Activated CD4-positive, alpha-beta T cell treated with anti-CD3 and anti-CD28 coated beads, Interleukin-2, amount 10 ng/mL, durations not matched to agents 7 days and 5 days (primary cell): ENCODE measurements at places on chromosomes 7 and 10. TPM values are rescaled to one million over a fixed set of nuclear protein-coding genes. Genes with fewer than 3 reads are reported as not detected.

GRCh38 chr10:107686095-107686494, 521.6 kb upstream of the SORCS1 start:
- H3K27ac ChIP-seq = no peak overlapping the region
- H3K27me3 ChIP-seq = no peaks in the 10 kb centered on the region
- no peaks in the 10 kb centered on the region for H3K36me3 ChIP-seq
- H3K4me1 ChIP-seq = no peaks in the 10 kb centered on the region
- DNase-seq = no peak
- no peak overlapping the region for H3K4me3 ChIP-seq

The NKX2-3 gene
- not detected for total RNA-seq

- no peaks in the 10 kb centered on the region for H3K27me3 ChIP-seq
- no peak overlapping the region for H3K4me3 ChIP-seq
- no peak overlapping the region for H3K27ac ChIP-seq
Observed at GRCh38 chr10:124592736-124593430, 131.3 kb downstream of the LHPP start.

DNA sequence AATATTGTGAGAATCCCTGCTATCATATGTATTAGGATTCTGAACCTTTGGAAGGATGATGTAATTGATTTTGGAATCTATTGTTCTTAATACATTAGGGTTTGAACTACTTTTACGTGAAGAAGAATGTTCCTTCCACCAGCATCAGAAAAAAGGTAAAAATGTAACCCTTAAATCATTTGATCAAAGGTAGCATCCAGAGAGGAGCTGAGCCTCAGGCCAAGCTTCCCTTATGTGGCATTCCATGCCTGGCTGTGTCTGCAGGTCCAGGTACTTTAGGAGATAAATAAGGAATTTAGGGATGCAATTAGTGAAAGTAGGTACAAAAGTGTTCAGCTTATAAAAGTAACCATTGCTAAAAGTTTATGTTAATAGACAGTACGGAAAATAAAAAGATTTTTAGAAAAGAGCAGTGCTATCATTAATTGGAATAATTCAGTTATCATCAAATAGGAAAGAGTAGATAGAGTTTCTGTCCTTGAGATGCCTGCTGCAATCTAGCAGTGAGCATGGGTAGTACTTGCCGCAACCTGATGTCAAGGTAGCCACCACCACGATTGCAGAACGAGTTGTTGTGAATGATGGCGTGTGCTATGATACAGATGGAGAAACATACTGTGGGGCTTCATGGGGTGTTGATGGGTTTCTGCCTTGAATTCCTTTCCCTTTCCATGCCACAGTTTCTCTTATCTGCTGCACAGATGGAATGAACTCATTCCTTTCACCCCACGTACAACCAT, 228.8 kb downstream of the GATA3 start:
- no peaks in the 10 kb centered on the region for H3K36me3 ChIP-seq
- DNase-seq = no peak
- H3K4me3 ChIP-seq = no peak overlapping the region
- H3K27me3 ChIP-seq = peaks cover 9% of the 10 kb centered on the region
- peaks cover 8% of the 10 kb centered on the region for H3K4me1 ChIP-seq
- no peak overlapping the region for H3K27ac ChIP-seq

The TSPAN12 gene
- not detected for total RNA-seq

DNA sequence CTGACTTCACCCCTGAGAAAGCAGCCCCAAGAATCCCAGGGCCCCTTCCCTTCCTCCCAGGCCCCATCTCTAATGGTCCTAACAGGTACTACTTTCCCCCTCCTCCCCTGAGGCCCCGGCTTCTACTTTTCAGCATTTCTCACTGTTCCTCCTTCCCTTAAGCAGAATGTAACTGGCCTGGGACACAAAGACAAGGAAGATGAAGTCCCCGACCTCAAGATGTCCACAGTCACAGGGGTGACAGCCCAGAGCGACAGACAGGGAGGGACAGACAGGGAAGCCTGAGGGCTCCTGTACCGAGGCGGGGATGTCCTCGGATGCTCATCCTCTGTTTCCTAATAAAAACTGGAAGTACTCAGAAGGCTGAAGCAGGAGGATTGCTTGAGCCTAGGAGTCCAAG, 11.6 kb downstream of the AOC1 start:
- no peaks in the 10 kb centered on the region for H3K4me1 ChIP-seq
- peaks cover 17% of the 10 kb centered on the region for H3K27me3 ChIP-seq
- no peaks in the 10 kb centered on the region for H3K36me3 ChIP-seq
- H3K4me3 ChIP-seq = no peak overlapping the region

DNA sequence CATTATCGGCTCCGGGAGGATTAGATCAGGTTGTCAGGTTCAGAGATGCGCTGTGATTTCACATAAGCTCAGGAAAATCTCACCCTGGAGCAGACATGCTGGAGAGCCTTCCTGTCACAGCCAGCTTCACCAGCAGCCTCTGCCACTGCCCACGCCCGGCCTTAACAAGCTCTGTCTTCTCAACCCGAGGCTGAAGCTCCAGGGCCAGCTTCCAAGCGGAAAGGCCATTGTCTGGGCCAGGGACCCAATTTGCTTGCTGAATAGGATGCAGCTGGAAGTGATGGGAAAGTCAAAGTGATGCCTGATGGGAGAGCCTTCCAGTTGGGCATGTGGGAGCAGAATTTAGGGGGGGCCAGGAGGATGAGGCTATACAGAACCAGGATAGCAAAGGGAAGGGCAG, 36.3 kb downstream of the C10orf105 start:
- H3K4me3 ChIP-seq = no peak overlapping the region
- H3K4me1 ChIP-seq = peaks cover 3% of the 10 kb centered on the region
- H3K36me3 ChIP-seq = peaks cover 3% of the 10 kb centered on the region
- no peak overlapping the region for H3K27ac ChIP-seq

The RAMP3 gene
- not detected for total RNA-seq

DNA sequence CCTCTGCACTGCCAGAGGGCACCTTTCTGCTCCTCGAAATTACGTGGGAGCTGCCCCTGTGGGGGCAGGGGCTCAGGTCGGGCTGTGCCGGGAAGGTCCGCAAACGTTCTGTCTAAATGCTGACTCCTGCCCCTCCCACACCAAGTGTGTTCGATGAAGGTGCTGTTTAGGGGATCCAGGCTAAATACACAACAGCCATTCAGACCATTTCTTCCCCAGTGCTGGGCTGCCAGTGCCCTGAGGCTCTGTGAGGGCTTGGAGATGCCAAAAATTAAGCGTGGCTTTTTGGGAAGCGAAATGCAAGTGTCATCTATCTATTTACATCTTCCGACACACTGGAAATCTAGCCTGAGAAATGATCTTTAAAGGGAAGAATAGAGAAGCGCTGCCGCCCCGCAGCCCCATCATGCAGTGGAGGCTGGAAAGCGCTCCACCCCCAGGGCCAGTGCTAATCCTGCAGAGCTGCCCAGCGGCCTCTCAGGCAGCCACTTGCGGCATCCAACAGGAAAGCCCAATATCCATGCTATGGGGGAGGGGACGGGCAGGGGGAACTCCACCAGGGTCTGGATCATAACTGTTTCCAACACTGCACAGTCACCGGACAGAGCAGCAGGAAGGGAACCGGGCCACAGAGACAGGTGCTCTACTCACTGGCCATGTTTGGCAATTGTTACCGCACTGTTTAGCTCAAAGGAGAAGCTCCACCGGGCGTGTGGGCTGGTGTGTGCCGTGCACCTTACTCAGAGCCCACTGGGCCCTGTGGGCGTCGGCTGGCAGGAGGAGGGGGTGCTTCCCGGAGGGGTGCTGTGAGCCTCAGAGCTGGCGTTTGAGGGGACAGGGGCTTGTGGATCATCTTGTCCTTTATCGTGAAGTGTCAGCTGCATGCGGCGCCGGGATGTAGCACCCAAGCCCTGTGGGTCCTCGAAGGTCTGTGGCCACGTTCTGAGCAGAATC, 205.5 kb downstream of the DNAJB6 start:
- no peak overlapping the region for H3K27ac ChIP-seq
- no peak overlapping the region for H3K4me3 ChIP-seq
- no peaks in the 10 kb centered on the region for H3K4me1 ChIP-seq
- H3K27me3 ChIP-seq = no peaks in the 10 kb centered on the region
- no peaks in the 10 kb centered on the region for H3K36me3 ChIP-seq

- DNase-seq = no peak
- no peak overlapping the region for H3K4me3 ChIP-seq
- no peak overlapping the region for H3K27ac ChIP-seq
Observed at GRCh38 chr10:4770801-4771553, 55.0 kb upstream of the AKR1E2 start.

DNA sequence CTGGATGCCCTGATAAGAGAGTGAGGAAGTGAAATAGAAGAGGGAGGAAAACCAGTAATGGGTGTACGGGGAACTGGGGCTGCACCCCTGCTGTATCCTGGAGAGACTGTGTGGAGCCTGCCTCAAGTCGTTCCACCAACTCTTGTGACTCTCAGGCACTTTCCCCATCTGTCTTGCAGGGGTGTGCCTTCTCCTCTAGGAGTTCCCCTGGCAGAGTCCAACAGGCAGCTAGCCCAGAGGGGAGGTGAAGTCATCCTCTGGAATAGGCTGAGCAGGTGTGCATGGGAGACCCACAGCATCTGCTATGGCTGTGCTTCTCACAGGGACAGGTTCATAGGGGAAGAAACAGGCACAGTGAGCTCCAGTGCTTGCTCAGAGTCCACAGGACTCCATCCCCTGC, 46.8 kb downstream of the WIPF3 start:
- H3K27me3 ChIP-seq = peaks cover 8% of the 10 kb centered on the region
- no peak for DNase-seq
- H3K36me3 ChIP-seq = no peaks in the 10 kb centered on the region
- no peaks in the 10 kb centered on the region for H3K4me1 ChIP-seq
- H3K4me3 ChIP-seq = no peak overlapping the region

DNA sequence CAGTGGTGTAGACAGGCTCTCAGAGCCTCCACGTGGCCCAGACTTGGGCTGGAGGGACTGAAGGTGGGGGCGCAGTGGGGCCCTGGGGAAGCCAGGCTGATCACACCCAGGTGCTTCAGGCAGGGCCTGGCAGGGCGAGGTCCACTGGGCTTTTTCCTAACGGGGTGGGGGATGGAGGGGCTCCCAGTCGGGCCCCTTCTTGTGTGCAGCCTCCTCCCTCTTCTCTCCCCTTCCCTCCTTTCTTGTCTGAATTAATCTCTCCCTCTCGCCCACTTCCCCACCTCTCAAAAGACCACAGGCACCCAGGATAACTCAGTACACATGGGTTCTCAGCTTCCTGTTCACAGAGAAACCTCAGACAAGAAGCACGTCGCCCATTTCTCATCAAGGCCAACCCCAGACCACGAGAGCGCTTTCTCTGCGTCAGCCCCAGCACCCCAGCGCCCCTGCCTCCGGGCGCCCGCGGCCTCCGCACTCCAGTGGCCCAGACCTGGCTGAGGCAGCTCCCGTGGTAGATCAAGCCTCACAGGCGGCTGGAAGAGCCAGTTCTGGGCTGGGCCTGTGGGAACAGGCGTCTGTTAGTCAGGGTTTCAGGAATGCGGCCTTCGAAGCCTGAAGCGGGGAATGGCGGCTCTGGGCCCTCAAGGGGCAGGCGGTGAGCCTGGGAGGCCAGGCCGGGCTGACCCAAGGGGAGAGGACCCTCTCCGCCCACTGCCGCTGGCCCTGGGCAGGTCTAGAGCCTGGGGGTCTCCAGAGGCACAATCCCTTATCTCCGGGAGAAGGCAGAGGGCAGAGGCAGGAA, 50.6 kb downstream of the PWWP2B start:
- peak; percentile 83 for DNase-seq
- peaks cover 48% of the 10 kb centered on the region for H3K4me1 ChIP-seq

The SGPL1 gene
- 19.7 TPM for total RNA-seq

DNA sequence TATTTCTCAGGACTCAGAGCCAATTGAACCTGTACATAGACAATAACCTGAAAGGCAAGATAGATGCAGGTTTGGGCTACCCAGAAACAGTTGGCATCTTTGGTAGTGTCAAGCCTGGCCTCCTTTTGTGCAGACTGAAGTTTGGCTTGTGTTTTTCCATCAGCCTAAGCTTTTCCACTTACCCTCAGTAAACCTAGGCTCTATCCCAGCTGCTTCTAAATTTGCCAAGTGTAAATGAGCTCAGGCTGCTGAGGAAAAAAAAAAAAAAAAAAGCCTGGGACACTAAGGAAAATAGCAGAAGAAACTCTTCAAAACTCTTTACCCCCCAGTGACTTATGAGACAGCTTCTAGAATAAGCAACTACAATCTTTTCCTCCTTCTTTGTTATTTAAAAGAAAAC, 316.3 kb upstream of the SORCS1 start:
- no peaks in the 10 kb centered on the region for H3K4me1 ChIP-seq
- no peaks in the 10 kb centered on the region for H3K36me3 ChIP-seq
- no peak overlapping the region for H3K27ac ChIP-seq
- no peak overlapping the region for H3K4me3 ChIP-seq
- no peaks in the 10 kb centered on the region for H3K27me3 ChIP-seq

The FLNC gene
- not detected for total RNA-seq

The HECW1 gene
- not detected for total RNA-seq

DNA sequence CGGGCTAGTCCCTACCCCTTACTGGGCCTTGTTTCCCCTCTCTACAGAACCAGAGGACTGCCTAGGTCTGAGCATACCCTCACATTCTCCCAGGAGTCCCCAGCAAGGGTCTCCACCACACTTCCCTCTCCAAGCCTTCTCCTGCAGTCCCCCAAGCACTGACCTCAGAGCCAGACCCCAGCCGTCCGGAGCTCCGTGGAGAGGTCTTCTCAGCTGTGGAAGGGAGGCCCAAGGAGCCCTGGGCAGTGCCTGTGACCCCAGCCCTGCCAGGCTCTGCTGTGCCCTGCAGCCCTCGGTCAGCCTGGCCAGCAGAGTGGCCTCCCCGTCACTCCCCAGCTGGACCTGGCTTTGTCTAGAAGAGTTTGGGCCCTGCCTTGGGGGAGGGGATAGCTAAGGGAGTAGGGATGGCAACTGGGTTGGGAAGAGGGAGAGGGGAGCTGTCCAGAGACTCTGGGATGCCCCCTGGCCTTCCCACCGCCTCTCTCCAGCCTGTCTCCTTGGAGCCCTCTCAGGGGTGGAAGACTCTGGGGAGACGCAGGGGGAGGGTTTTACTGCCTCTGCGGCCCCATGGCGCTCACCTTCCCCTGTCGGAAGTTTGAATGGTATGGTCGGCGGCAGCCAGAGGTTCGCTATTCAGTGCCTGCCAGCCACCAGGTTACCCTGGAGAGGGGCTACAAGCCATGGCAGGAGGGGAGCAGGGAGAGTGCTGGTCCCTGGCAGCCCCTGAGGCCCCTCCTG, at the start of gene C10orf105:
TSS of gene C10orf105 (minus strand) at position 315 of the 738 bp plus-strand sequence. CDS start 3,441 bp downstream, outside the sequence.
- no peak within 1 kb of the TSS for H3K27ac ChIP-seq
- H3K27me3 ChIP-seq = no peaks in the 10 kb centered on the region
- H3K4me1 ChIP-seq = peaks cover 35% of the 10 kb centered on the region
- DNase-seq = no peak
- no peak within 1 kb of the TSS for H3K4me3 ChIP-seq

The CPA4 gene
- total RNA-seq = not detected

- H3K4me3 ChIP-seq = no peak overlapping the region
- H3K4me1 ChIP-seq = no peaks in the 10 kb centered on the region
- DNase-seq = no peak
- H3K27ac ChIP-seq = no peak overlapping the region
- H3K36me3 ChIP-seq = no peaks in the 10 kb centered on the region
Observed at GRCh38 chr7:153628825-153629224, 423.4 kb upstream of the DPP6 start.

GRCh38 chr7:55303220-55303619, 61.9 kb upstream of the LANCL2 start:
- DNase-seq = no peak
- no peak overlapping the region for H3K27ac ChIP-seq
- no peaks in the 10 kb centered on the region for H3K36me3 ChIP-seq
